Activated CD4-positive, alpha-beta T cell treated with anti-CD3 and anti-CD28 coated beads, Interleukin-2, amount 50 U/mL, for 16 hours (primary cell): ENCODE measurements at places on chromosomes 5 and 9.
A peak's percentile ranks its signal among the peaks of the same experiment; 100 is the strongest.

DNA sequence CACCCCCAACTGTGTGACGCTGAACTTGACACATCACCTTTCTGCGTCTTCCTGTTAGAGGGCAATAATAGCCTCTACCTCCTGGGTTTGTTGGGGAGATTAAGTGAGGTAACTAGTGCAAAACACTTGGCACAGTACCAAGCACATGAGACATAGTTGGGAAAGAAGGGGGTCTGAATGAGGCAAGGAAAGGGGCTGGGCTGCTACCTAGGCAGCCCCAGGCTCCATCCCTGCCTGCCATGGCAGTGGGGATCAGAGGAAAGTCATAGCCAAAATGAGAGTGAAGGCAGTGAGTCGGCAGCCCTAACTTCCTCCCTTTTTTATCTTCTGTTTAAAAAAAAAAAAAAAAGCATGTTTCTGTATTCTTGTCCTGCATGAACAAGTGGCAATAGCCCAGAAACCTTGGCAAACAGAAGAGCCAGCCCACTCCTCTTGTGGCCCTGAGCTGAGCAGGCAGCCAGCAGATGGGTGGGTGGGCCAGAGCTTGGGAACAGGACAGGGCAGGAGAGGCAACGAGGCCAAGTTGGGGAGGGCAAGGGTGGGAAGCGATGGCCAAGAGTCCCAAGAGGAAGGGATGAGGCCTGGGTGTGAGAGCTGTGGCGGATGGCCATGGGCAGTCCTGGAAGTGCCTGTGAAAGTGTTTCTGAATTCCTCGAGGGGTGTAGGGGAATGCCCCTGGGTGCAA is 11.4 kb downstream of the CAMK2A start:
- DNase-seq: no peak

- DNase-seq: peak; percentile 29
Observed at GRCh38 chr5:127705120-127705892, 2.1 kb downstream of the CCDC192 start.

DNA sequence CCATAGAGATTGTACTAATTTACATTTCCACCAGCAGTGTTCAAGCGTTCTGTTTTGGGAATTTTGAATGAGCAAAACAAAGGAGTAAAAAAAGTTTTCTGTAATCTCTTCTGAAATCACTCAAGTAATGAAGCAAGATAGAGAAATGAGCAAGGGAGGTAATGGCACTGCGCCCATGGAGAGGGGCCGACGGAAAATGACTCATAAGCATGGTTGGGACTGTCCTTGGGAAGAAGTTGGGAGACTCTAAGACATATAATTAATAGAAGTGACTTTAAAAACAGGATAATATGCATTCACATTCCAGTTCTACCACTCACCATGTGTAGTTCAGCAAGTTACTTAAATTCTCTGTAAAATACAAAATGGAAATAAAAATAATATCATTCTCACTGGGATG is 62.5 kb upstream of the C5orf46 start:
- no peak for DNase-seq

GRCh38 chr9:33852216-33852826 is 35.4 kb downstream of the UBE2R2 start:
- peak; percentile 32 for DNase-seq

GRCh38 chr5:72280581-72281069 is 39.4 kb downstream of the MRPS27 start:
- peak; percentile 12 for DNase-seq

DNA sequence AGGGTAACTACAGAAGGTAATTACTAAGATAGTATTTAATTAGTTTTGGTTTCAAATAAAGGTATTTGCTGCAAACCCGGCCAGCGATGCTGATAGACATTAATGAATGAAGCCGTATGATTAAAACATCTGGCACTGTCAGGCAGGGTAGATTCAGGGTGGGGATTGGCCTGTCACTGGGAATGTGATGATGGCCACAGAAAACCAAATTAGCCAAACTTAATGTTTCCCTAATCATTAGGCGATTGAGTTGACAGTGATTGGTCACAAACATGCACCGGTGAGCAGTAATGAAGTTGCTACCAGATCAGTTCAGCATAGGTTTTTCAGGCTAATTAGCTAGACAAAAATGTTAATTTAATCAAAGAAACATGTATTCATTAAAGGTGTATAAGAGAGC is 107.5 kb downstream of the SGCD start:
- DNase-seq: no peak

GRCh38 chr5:125634216-125634835 is 788.9 kb upstream of the GRAMD2B start:
- DNase-seq: no peak

DNA sequence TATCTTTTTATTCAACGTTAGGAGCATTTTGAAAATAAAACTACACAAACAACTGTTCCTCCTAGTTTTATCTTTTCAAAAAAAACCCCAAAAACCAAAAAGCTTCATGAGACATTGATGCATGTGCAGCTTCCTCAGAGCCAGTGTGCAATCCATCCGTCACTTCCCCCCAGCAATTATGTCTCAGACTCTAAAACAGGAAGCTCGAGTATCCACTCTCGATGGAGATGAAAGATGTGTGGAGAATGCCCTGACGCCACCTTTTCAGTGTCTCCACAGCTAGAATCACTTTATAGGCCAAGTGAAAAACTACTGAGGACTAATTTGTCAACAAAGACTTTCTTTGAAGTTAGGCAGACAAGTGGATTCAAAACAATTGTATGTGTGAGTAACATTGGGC is 408.9 kb upstream of the SMARCA2 start:
- DNase-seq: no peak

GRCh38 chr9:73194284-73194683 is 42.6 kb downstream of the ANXA1 start:
- DNase-seq: no peak

DNA sequence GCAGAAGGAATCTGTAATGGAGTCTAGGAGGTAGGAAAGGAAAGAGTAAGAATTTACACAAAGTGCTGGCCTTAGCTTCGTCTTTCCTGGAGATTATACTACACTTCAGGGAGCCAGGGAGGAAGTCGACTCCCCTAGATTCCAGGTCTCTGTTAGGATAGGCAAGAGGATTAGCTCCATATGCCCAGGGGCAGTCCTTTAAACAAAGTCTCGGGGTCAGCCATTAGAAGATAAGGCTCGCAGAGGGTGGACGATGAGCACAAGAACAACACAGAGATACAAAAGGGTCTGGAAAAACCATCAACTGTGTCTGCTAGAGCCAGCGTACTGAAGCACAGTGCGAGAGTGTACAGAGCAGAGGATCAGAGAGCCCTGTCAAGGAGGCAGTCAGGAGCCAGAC is 344.7 kb upstream of the TNC start:
- DNase-seq: no peak

- peak; percentile 14 for DNase-seq
Observed at GRCh38 chr5:132334812-132335211, 34.7 kb upstream of the SLC22A5 start.

DNA sequence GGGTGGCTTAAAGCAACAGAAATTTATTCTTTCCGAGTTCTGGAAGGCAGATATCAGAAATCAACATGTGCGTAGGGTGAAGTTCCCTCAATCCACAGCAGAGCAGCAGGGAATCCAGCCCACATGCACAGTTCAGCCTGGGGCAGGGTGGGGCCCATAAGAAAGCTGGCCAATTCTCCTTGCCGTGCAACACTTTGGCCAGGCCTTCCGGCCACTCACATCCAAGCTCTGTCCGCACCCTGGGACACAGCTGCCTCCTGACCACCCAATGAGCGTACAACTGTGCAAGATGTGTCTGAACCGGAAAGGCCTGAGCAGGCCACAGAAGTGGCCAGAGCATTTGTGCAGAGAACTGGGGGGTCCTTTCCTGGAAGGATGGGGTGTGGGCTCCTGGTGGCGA is 274.9 kb downstream of the GADD45G start:
- DNase-seq: no peak

- DNase-seq: no peak
Observed at GRCh38 chr9:113129466-113129865, 21.3 kb upstream of the SLC31A2 start.

DNA sequence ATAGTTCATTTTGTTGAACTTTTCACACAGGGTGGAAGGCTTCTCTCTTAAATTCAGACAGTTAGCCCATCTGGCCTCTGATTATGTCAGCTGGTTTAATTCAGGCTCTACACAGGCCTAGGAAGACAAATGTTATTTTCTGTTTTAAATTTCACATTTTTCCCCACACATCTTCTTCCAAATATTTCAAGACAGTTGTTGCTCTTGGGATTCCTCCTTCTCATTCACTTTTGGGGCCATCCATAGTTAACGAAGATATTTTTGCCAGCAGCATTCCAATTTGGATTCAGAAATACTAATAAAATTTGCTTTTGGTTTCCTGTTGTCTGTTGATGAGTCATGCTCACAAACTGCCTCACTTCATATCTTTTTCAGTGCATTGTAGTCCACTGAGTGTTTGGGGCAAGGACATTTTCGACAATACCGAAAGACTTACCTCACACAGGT is 475.4 kb downstream of the DMAC1 start:
- DNase-seq: no peak

GRCh38 chr9:131409458-131409992 is 15.6 kb downstream of the PRRC2B start:
- no peak for DNase-seq
